EL (cell line): ENCODE measurements at places on chromosomes 6 and 20.

DNA sequence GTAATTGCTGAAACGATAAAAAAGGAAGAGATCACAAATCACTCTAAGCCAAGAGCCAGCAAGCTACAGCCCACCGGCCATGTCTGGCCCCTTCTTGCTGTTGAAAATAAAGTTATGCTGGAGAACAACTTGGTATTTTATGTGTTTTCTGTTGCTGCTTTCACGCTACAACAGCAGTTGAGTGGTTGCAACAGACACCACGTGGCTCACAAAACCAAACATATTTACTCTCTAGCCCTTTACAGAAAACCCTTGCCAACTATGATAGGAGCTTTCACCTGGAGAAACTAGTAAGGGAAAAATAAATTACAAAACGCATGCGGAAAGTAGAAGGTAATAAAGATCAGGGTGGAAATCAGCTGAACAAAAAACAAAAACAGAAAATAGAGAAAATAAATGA lies 41.1 kb upstream of the SLCO4A1 start:
- no peak for DNase-seq

- no peak for DNase-seq
These were observed 62.4 kb upstream of the RREB1 start for GRCh38 chr6:7045331-7045730.

DNA sequence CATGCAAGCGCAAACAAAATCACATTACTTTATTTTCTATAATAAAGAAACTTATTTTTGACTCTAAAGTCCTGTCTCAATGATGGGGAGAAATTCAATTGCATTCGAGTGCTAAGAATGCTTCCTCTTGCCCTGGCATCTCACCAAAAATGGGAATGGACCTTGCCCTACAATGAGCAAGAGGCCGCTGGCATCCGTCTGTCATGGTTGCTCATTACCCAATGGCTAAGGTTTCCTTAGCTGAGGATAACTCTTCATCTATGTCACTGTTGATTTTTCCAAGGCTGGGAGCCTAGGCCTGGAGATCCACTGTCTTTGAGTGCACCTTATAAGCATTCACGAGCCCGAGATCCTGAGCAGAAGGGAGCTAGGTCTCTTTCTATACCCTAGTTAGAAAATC lies 471.3 kb upstream of the NRSN1 start:
- no peak for DNase-seq

DNA sequence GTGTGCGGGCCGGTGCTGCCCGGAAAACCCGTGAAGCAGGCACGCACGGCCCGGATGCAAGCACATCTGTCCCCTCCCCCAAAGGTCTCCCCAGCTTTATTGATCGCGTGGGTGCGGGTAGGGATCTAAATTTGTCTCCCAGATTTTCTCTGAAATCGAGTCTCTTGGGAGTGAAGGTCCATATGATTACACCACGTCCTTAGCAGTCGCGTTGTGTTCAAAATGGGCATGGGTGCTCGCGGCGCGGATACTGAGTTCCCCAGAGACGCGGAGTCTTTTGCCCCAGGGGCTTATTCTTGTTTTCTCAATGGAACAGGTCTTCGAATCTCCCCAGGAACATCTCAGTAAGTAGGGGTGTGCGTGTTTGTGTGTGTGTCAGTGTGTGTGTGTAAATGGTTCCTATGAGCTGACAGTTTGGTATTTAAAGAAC lies 2.8 kb upstream of the ZNF292 start:
- peak; percentile 46 for DNase-seq

GRCh38 chr20:20019123-20019522 lies 2.0 kb downstream of the NAA20 start:
- no peak for DNase-seq

- no peak for DNase-seq
These were observed 192.4 kb downstream of the ZMYND8 start for GRCh38 chr20:47164140-47164539.

DNA sequence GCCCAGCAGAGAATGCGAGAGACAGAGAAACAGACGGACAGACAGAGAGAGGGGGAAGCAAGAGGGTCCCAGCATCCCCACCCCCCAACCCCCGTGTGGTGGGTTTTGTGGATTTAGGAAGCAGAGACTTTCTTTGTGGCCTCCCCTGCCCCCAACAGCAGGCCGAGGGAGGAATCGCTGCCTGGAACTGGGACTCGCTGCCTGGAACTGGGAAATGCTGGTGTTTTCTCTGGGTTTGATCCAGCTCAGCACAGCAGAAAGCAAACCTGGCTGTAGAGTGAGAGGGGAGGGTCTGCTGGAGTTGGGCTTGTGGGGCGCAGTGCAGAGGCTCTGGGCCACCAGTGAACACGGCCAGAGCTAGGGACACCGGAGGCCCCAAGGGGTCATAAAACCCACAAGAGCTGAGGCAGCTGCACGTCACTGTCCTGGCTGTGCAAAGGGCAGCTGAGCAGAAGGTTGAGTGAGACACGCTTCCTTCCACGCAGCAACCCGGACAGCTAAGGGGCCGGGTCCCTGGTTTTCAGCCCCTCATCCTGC lies 181.8 kb downstream of the TAF4 start:
- DNase-seq = no peak

GRCh38 chr6:14053811-14054210 lies 63.8 kb upstream of the CD83 start:
- DNase-seq = peak; percentile 38

- no peak for DNase-seq
These were observed 11.0 kb upstream of the SNRPC start for GRCh38 chr6:34746104-34746846.

- DNase-seq = peak; percentile 51
These were observed 8.7 kb upstream of the APCDD1L start for GRCh38 chr20:58523971-58524315.

GRCh38 chr6:30360139-30360538 lies 15.2 kb downstream of the RPP21 start:
- no peak for DNase-seq

DNA sequence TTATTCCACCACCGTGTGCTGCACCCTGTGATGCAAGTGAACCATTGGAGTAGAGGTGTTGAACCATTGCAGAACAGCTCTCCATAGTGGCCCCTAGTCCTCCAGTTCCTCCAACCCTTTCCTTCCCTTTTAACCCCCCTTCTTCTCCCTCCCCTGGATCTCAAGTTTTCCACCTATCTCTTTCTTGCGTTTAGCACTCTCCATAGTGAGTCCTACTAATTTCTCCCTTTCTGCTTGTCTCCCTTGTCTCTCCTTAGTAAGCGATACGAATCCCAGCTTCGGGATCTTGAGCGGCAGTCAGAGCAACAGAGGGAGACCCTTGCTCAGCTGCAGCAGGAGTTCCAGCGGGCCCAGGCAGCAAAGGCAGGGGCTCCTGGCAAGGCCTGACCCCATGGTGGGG lies 1.1 kb downstream of the PFDN6 start:
- no peak for DNase-seq

GRCh38 chr6:158910484-158911440 lies 89.2 kb downstream of the RSPH3 start:
- no peak for DNase-seq

DNA sequence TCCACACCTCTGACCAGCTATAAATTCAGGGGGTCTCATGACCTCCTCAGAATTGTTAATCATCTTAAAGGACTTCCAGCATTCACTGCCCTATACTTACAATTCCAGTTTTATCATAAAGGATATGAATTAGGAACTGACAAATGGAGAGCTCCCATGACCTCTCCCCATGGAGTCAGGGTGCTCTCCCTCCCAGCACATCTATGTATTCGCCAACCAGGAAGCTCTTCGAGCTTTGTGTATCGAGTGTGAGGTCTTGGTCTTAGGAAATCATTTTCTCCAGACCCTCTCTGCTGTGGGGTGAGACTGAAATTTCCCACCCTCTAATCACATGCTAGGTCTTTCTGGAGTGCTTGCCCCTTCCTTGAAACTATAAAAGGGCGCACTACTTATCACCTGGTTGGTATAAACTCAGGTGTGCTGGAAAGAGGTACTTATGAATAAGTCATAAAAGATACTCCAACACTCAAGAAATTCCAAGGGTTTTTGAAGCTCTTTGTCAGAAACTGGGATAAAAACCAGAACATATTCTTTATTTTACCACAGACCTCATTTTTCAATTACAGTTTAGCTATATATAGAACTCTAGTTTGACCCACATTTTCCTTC lies 238.4 kb upstream of the OPRM1 start:
- DNase-seq = no peak

DNA sequence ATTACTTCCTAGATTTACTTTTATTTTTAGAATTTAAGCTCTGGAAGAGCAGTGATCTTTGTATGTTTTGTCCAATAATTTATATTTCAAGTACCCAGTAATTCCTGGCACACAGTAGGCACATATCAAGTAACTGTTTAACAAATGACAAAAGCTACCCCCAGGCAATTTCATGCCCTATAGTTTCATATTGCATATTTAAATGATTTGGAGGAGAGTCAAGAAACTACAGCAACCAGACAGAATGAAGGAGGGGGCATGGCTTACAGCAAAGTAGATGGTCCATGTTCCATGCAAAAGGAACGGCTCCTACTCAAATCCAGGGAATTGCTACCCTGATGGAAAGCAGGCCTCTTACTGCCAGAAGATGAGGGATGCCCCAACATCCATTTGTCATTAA lies 113.5 kb downstream of the ARHGAP18 start:
- DNase-seq = no peak

DNA sequence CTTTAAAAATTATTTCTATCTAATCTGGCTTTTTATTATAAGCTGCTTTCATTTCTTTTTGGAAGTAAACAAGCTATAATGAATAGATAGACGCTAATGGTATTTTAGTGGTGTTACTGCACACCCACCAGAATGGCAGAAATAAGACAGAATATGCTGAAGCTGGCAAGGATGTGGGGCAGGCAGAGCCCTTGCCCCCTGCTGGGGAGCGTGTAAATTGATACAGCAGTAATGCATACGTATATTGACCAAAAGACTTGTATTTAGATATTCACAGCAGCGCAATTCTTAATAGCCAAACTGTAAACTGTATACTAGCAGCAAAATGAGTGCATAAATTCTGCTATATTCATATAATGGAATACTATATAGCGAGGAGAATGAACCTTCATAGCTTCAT lies 35.3 kb downstream of the TMEM181 start:
- no peak for DNase-seq

DNA sequence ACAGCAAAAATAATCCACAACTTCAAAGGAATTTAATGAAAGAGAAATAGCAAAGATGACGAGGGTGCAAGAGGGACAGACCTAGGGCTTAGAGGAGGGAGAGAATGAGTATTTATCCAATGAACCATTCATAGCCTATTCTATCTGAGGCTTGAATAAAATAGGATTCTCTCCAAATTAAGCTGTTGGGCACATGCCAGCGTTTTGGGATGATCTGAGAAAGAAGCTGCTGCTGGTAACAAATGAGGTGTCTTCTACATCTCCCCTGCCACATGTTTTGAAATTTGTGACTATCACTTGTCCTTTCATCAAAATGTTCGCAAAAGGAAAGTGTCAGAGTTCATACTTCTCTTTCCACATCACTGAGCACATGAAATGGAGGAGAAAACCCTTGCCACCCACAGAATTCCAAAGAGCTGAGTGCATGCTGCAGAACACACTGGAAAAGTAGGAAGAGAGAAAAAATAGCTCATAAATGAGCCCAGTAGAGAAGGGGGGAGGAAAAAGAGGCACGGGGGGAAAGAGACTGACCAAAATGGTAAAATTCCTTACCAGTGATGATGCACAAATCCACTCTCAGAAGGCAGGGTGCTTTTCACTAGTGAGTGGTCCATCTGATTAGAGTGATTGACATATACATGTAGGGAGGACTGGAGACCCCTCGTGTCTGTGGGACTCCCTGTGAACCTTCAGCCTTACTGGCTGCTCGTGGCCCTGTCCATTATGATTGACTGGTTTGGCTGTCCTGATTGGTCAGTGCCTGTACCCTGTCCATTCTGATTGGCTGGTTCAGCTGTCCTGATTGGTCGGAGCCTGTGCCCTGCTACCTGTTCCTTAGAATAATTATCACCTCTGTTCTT lies 180.5 kb downstream of the OGFRL1 start:
- peak; percentile 97 for DNase-seq

GRCh38 chr6:122264557-122264956 lies 134.9 kb upstream of the HSF2 start:
- DNase-seq = no peak
